ENCODE measurements at places on chromosomes 13 and 19.

DNA sequence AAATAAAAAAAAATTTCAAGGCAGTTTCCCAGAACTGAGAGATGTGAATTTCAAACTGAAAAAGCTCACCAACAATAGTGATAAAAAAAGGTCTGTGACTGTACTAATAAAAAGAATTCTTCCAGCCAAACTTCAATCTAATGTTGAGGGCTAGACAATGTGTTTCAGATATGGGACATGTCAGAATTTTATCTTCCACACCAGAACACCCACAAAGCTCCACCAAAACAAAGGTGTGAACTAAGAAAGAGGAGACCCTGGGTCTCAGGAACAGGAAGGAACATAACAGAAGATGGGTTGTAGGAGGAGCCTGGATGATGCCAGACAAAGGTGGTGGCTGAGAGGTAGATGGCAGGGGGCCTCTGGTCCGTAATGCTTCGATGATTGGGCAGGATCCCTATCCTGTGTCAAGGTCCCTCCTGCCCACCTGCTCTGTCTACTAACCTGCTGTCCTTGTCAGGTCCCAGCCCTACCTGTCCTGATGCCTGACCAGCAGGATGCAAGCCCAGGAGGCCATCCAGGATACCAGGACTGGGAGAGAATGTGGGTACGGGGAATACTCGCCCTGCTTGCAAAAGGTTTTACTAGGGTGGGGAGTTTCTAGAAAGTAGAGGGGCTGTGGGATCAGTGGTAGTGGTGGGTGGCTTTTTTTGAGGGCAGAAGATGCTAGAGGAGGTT lies 4.5 kb downstream of the MZF1 start:
- DNase-seq: no peak

DNA sequence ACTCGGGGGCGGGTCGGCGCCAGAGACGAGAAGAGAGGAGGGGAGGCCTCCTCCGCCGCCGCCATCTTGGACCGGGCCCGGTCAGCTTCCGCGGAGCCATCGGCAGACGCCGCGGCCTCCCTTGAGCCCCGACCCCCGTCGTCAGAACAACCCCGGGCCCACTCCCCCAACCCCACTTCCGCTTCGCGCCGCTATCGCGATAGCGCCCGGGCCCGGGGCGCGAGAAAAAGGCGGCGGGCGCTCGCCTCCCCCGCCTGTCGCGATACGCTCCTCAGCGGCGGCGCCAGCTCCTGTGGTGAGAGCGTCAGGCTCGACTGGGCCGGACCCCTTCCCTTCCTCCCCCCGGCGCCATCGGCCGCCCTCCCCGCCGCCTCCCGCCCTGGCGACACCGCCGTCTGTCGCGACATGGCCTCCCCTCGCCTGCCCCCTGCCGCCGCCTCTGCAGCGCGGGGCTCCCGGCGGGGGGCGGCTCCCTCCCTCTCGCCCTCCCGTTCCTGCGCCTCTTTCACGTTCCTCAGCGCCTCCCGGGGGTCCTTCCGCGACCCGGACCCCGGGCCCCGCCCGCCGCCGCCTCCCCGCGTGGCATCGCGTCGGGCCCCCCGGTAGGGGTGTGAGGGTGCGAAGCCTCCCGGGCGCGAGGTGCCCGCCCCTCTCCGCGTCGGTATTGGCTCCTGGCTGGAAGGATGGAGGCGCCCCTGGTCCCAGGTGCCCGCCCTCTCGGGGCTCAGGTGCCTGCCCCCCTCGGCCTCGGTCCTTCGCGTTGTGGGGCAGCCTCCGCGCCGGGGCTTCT lies at the start of gene CNOT3:
Gene CNOT3 (plus strand): TSS at position 64 of the 790 bp plus-strand sequence. CDS start 5,217 bp downstream, outside the sequence.
- no peak for DNase-seq

GRCh38 chr13:48490241-48490640 lies 42.6 kb downstream of the RCBTB2 start:
- no peak for DNase-seq

DNA sequence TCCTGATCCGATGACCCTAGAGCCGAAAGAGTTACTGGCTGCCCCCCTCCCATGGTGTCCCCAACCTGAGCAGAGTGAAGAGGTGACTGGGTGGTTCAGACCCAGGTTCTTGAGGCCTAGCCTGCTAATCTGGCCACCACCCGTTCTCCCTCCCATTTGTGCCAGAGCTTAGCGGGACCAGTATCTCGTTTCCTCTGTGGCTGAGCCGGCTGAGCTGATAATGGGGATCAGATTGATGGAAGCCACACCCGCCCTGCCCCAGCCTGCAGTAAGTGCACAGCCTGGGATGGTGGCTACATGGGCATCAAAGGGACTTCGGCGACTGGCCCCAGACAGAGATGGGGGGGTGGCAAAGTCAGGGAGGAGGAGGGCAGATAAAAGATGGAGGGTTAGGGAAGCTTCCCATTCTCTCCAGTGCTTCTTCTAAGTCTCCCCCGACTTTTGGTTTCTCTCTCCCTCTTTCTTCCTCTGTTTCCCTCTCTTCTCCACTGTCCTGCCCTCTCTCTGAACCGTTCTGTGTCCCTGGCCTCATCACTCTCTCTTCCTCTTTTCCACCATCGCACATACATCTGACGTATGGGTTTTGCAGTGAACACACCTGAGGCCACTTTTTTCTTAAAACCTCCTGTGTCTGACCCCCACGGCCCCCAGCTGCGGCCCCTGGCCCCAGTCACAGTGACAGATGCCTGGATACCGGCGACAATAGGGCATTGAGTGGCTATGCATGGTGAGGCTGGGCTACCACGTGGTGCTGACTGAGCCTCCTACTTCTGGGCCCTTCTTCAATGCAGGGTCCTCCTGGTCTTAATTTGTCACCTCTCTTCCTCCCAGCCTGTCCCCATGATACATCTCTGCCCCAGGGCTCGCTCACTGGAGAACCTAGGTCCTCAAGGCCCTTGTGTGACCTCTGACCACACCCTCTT lies 2.4 kb downstream of the ELAVL3 start:
- DNase-seq: no peak
